ENCODE measurements at places on chromosomes 5 and 9.
A peak's percentile ranks its signal among the peaks of the same experiment; 100 is the strongest.

DNA sequence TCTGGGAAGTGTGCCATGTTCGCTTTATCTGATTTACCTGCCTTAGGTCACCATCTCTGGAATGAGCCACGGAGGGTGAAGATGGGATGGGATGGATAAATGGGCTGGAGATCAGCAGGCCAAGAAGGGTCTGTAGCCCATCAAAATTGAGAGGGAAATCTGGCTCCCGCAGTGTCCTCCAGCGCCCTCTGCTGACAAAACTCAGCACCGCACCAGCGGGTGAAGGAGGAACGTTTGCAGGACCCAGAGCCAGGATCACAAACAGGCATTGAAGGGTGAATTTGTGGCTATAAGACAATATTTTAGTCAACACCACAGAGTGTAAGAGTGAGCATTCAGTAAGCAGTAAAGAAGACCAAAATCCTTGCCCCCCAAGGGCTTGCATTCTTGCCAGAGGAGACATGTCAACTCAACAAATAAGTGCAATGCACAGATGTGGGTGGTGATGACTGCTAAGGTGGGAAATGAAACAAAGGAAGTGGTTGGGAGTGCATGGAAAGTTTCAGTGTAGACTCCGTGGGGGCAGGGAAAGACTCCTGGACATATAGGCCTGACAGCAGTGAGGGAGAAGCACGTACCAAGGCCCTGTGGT, 124.4 kb downstream of the TENT4A start:
- DNase-seq: peak; percentile 42

GRCh38 chr5:178464431-178465048, 125.7 kb downstream of the COL23A1 start:
- no peak for DNase-seq

- no peak for DNase-seq
These were observed 118.7 kb downstream of the PSD2 start for GRCh38 chr5:139914218-139914807.

DNA sequence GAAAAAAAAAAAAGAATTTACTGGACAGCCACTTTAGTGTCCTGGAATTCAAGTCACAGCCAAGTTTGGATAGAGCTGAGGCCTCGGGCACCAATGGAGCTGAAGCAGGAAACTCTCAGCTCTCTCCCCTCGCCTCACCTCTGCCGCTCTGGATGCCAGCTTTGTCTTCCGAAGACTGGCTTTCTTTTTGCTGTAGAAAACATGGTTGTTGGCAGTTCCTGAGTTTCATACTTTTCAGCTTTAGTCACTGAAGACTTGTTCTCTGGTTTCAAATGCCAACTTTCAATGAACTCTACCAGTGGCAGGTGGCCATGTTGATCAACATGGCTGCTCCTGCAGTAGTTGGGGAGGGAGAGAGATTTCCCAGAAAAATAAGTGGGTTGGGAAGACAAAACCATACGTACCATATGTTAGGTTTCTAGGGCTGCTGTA, 142.2 kb downstream of the SNX18 start:
- DNase-seq: no peak

DNA sequence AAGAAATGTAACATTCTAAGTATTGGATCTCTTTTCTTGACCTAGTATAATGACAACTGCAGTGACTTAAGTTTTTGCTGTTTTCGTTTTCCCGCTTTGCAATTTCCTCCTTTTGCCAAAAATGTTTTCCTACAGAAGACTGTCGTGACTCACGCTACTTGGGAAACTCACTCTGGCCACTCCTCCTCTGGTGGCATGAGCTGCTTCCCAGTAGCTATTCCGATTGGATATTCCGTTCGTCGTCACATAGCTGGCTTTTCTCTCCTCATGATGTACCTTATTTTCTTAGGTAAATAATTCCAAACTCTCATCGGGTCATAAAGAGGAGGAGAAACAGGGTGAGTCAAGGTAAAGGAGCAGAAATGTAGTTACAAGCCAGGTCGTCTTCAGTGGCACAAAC, 64.9 kb downstream of the GOLPH3 start:
- peak; percentile 74 for DNase-seq

DNA sequence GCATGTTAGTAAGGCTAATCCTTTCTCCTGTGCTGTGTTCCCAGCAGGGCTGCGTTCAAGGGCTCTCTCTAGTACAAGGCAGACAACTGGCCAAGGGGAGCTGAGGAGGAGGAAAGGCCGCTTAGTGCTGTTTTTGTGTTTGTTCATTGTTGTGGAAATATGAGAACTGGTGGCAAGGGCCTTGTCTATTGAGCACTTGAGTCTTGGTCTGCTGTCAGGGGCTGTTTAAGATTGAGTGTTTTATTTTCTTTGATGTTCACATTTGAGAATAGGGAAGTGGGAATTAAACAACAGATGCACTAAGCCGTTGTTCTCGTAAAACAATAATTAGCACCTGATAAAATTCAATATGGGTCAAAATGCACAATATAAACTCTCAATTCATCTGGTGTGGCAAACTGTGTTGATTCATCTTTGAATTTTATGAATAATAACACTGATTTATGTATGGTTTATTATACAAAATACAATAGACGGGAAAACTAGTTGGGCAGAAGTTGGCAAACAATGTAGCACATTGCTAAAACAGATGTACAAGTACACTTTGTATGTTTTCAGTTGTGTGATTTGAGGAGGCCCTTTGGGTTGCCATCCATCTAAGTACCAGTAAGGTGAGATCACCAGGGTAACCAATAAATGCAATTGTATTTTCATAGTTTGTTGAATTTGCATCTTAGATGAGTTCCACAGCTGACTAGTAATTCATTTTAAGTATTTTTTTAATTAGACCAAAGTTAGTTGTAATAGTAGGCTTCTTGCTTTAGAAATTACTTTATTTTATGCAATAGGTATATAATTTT, 97.6 kb upstream of the GRHPR start:
- DNase-seq: no peak

- peak; percentile 75 for DNase-seq
These were observed 32.5 kb downstream of the TENT4A start for GRCh38 chr5:6745706-6746222.

- DNase-seq: no peak
These were observed 7.2 kb downstream of the TBCA start for GRCh38 chr5:77768978-77769377.

DNA sequence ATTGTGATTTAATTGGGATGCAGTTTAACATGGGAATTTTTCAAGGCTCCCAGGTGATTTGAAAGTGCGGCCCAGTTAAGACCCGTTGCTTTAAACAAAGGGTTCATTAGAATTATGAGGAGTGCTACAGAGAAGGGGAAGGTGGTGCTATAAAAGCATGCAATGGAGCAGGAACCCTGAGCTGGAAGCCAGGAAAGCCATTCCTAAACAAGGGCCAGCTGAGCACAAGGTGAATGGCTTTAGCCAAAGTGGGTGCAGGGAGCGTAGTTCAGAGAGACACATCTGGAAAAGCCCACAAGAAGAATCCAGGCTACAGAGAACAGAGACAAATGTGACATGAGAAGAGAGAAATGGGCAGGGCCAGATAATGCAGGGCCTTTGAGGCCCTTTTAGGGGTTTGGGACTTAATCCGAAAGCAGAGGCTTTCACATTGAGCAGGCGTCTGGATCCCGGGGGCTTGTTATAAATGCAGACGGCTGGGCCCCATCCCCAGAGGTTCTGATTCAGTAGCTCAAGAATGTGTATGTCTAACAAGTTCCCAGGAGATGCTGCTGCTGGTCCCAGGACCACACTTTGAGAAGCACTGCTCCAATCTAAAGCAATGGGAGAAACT, 138.1 kb upstream of the WWC1 start:
- peak; percentile 18 for DNase-seq

DNA sequence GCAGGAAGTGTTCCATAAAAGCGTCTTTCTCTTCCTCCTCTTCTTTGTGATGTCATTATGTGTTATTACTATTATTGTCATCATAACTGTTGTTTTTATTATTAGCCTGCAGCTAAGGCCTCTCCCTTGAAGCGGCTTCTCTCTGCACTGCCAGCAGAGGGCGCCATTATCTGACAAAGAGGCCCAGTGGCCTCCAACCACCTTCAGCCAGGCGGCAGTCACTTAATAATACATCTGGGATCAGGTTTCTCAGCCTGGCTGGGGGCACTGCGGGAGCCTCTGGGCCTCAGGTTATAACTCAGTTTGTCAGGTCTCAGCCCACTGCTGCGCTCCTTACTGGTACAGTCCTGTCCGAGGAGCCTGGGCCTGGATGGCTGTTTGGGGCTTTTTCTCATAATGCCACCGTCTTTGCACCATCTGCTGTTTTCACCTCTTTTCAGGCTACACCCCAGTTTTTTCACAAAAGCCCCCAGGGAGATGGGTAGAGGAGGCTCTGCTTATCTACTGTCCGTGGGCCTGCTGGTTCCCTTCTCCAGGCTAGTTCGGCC, 281.9 kb downstream of the NSG2 start:
- DNase-seq: peak; percentile 74

GRCh38 chr5:53206562-53206961, 97.0 kb upstream of the MOCS2 start:
- DNase-seq: no peak

GRCh38 chr9:130608554-130609134, 29.3 kb downstream of the FUBP3 start:
- no peak for DNase-seq

DNA sequence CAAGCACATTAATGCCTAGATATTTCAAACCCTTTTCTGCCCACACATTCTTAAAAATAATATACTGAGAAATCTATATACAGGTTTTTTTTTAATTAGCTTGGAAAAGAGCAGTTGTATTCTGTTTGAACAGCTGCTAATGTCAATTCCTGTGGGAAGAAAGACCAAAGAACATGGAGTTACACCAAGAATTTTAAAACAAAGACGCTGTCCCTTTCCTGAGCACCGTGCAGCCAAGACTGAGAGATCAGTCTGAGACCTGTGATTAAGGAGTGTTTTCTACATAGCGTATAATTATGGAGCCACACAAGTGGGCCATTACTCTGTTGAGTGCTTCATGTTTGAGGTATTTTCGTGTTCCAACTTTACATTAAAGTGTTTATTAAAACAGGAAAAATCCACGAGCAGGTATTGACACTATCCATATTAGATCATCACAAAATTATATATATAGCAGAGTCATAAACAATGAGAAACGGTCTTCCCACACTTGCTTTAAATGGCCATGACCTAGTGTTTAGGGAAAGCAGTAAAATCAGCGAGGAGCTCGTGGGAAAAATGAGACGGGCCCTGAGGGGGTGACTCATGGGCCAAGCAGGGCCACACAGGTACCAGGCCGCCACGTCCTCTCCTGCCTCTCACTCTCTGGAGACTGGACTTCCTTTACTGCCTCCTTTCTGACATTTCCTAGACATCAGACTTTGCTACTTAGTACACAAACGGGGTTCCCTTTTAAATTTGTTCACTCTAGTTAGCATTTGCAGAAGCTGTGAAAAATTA, 153.1 kb upstream of the OTULINL start:
- DNase-seq: no peak

DNA sequence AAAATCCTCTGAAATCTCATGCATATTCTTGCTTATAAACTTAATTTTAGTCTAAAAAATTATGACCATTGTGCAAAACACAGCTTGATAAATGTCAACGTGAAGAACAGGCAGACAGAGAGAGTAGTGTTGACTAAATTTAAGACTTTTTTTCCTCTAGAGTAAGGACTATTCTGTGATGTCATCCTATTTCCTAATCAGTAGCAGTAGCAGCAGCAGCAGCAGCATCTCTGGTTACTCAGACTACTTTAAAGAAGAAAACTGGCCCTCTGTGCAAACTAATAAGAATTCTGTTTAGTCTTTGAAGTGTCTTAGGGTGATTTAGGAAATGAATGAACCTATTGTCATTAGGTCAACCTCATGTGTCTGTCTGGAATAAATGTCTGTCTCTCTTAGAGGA, 403.0 kb downstream of the HINT1 start:
- DNase-seq: peak; percentile 9

- DNase-seq: no peak
These were observed 31.0 kb upstream of the ZFR start for GRCh38 chr5:32475334-32476097.

DNA sequence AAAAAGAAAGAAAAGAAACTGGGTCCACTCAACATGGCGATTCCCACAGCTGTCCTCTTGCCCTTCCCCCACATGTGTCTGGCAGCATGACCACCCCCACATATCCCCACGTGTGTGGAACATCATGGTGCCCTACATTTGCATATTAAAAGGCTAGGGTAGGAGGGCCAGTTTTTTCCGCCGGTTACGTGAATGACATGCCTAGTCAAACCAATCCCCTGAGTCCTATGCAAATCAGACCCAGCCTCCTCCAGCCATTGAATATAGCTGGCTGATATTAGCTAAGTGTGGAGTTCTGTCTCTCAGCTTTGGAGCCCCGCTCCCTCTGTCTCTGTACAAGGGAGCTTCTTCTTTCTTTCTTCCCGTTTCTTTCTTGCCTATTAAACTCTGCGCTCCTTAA, 33.0 kb upstream of the CCDC112 start:
- DNase-seq: no peak

- peak; percentile 43 for DNase-seq
These were observed 35.9 kb downstream of the MAMDC2 start for GRCh38 chr9:70079417-70080037.

GRCh38 chr5:113000466-113000865, 23.9 kb downstream of the DCP2 start:
- peak; percentile 11 for DNase-seq

- peak; percentile 77 for DNase-seq
These were observed 1.2 kb upstream of the PCSK1 start for GRCh38 chr5:96434201-96434645.

DNA sequence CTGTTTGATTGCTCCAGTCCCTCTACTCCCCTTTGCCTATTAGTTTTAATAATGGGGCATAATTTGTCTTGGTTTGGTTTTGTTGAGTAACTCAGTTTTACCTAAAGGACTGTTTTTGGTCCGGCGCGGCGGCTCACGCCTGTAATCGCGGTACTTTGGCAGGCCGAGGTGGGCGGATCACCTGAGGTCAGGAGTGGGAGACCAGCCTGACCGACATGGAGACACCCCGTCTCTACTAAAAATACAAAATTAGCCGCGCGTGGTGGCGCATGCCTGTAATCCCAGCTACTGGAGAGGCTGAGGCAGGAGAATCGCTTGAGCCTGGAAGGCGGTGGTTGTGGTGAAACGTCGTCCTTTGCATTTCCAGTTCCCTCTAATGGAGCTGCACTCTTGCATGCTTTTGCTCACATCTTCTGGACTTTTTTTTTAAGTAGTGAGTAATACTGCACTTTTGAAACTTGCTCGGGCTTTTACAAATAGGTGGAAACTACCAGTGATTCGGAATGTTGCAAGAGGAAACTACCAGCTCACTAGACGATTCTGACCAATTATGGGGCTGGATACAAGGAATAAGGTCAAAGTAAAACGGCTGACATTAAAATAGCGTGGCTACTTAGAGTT, 721 bp upstream of the MAML1 start:
- DNase-seq: peak; percentile 63

DNA sequence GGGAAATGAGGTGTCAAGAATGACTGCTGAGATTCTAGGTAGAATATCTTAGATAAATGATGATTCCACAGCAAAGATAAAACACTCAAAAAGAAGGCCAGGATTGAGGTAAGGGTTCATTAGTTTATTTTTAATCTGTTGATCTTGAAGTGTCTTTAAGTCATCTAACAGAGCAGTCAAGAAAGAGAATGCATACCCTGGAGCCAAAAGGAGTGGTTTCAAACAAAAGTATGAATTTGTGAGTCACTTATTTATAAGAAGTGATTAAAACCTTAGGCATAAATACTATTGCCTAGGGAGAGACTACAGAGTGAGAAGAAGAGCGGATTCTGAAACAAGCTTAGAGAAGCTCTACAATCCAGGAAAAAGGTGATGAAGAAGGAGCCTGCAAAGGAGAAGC, 541.0 kb downstream of the DTWD2 start:
- DNase-seq: no peak

All from GM03348 (cell line).